ENCODE measurements at places on chromosomes 1 and 21.

DNA sequence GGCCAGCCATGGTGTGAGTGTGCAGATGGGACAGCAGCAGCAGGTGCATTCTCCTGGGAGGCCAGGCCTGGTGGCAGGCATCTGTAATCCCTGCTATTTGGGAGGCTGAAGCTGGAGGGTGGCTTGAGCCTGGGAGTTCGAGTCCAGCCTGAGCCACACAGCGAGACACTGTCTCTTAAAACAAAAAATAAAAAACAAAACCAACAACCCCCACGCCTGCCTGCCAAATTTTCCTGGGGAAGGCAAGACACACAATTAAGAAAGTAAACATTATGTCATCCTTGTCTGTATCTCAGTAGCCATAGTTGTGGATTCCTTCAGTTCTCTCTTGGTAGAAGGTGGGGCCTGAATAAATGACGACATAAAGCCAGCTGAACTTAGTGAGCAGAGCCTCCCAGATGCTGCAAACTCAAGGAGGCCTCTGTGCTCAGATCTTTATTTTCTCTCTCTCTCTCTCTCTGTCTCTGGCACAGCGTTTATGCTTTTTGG is 57.6 kb upstream of the CD34 start:
- DNase-seq, result no peak

DNA sequence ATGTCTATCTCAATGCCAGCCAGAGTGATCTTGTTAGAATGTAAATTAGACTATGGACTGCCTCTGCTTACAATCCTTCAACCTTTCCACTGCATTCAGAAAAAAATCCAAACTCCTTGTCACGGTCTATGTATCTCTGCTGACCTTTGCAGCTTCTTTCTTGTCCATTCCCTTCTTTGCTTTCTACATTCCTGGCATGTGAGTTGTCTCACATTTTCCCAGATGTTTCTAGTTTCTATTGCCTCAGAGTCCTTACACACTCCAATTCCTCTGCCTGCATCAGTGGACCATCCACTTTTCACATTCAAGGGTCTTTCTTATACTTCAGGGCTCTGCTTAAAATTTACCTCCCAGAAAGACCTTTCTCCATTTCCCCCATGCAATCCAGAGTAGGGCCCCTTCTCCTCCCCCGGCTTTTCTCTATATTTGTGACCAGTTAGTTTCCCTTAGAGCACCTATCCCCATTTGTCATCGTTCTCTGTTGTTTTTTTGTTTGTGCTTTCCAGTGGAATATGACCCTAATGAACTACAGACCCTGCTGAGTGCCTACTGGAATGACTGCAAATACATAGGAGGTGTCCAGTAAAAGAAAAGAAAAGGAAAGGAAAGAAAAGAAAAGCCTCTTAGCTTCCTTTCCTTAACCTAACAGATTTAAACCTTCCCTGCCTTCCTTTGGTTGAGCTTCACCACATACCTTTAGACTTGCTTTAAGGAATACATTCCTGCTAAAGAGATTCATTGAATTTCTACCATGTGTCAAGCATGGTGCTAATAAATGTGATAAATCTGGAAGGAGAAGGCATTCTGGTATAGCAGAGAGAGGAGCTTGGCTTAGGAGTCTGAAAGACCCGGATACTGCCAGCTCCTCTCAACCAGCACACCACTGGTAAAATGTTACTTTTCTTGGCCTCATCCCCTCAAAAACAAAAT is 102.0 kb downstream of the DIRAS3 start:
- DNase-seq, result no peak

GRCh38 chr21:29301691-29302090 is 3.0 kb downstream of the BACH1 start:
- no peak for DNase-seq

DNA sequence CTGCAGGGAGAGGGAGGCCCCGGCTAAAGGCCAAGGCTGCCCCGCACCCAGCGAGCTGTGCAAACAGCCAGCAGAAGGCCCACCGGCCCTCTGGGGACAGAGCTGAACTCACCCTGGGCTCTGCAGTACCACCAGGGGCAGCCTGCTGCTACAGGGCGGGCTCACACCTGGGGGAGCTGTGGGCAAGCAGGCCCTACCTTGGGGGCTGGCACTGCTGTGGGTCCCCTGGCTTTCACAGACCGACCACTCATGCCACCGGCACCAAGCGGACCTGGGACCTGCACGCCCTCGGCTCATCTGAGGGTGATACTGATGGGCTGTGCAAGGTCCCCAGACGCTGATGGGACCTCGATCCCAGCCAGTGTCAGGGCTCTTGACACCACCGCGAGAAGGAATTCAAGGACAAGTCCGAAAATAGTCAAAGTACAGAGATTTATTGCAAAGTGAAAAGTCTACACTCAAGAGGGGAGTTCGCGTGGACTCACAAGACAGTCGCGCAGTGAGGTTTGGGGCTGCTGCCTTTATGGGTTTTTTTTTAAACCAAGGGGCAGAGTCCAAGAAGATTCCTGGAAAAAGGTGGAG is 61.0 kb upstream of the ADARB1 start:
- DNase-seq, result no peak

GRCh38 chr1:6183520-6183989 is 3.4 kb upstream of the CHD5 start:
- no peak for DNase-seq
